ENCODE measurements at places on chromosomes 12 and 14. TPM values are rescaled to one million over a fixed set of nuclear protein-coding genes. Genes with fewer than 3 reads are reported as not detected.

GRCh38 chr12:52044292-52044983 lies 6.8 kb upstream of the NR4A1 start:
- DNase-seq, result no peak
- no peak overlapping the region for H3K27ac ChIP-seq
- peaks cover 35% of the 10 kb centered on the region for H3K4me1 ChIP-seq
- no peak overlapping the region for H3K4me3 ChIP-seq
- H3K36me3 ChIP-seq, result no peaks in the 10 kb centered on the region

- no peak overlapping the region for H3K27ac ChIP-seq
- no peak for DNase-seq
- H3K36me3 ChIP-seq, result no peaks in the 10 kb centered on the region
- no peaks in the 10 kb centered on the region for H3K4me1 ChIP-seq
- H3K4me3 ChIP-seq, result no peak overlapping the region
- H3K27me3 ChIP-seq, result peaks cover 23% of the 10 kb centered on the region
These were observed 65.0 kb upstream of the ASPG start for GRCh38 chr14:104020471-104020870.

GRCh38 chr14:93946541-93947090 lies 19.5 kb downstream of the FAM181A start:
- H3K36me3 ChIP-seq, result peaks cover 86% of the 10 kb centered on the region
- peak overlapping the region; percentile 40 for H3K27ac ChIP-seq
- H3K4me1 ChIP-seq, result peaks cover 28% of the 10 kb centered on the region
- DNase-seq, result no peak

GPN3 gene
- 21.6 TPM for total RNA-seq
